GM12891 (cell line): ENCODE measurements at places on chromosomes 2 and 18.

GRCh38 chr2:144430722-144431391, 89.1 kb downstream of the ZEB2 start:
- DNase-seq: no peak

DNA sequence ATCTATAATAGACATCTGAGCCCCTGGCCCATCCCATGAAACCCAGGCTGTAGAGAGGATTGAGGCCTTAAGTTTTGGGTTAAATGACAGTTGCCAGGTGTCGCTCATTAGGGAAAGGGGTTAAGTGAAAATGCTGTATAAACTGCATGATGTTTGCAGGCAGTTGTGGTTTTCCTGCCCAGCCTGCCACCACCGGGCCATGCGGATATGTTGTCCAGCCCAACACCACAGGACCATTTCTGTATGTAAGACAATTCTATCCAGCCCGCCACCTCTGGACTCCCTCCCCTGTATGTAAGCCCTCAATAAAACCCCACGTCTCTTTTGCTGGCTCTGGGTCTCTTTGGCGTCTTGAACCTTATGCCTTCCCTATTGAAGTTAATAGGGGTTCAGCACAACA, 110.7 kb downstream of the XRCC5 start:
- no peak for DNase-seq

DNA sequence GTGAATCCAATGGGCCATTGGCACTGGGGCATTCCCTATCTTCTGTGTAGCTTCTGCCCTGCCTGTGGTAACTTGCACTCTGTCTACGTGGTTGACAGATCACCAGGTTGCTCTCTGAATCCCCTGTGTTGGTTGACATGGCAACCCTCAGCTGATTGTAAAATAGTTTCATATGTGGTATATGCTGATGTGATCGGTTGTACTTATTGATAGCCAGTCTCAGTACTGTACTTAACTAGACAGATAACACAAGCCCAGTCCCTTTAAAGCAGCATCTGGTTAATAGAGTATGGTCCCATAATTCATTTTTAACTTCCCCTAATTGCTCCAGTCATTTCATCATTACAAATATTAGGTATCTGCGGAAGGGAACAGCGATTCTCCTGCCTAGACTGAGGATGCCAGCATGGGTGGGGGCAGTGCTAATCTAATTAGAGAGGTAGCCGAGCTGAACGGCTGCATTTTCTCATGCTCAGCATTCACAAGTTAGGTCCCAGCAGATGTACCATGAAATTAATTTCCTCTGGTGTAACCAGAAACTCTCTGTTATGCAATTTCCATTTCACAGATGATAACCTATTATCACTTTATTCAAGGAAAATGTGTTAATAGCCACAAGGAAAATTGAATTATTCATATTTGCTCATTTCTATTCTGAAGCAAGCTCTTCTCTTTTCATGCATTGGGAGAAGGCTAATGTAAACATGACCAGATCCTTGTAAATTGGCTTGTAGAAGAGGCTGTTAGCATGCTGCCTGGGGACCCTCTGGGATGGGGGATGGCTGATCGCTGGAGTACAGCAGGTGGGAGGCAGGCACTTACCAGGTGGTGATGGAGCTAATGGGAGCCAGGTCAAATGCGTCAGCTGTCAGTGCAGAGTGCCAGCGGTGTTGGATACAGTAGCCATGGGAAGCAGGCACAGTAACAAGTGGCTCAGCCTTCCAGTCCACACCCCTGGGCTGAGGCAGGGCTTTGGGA, 608.3 kb downstream of the GALR1 start:
- DNase-seq: no peak

GRCh38 chr2:171669121-171669520, 18.1 kb upstream of the DYNC1I2 start:
- no peak for DNase-seq

DNA sequence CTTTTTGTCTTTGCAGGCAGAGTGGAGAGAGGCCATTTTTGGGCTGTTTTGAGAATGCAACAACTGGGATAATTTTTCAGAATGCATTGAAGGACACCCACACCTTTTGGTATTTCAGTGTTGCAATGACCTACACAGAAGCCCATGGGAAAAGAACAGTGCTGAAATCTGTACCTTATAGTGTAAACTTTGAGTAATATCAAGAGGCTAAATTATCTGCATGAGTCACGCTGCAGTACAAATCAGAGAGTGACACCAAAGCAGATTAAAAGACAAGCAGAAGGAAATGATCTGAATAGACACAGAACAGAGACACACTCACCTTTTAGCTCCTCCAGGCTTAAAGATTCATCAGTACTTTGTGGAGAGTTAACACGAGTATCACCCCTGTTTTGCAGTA, 265.3 kb downstream of the PAX3 start:
- no peak for DNase-seq

GRCh38 chr2:233901884-233902283, 15.3 kb upstream of the TRPM8 start:
- DNase-seq: no peak

DNA sequence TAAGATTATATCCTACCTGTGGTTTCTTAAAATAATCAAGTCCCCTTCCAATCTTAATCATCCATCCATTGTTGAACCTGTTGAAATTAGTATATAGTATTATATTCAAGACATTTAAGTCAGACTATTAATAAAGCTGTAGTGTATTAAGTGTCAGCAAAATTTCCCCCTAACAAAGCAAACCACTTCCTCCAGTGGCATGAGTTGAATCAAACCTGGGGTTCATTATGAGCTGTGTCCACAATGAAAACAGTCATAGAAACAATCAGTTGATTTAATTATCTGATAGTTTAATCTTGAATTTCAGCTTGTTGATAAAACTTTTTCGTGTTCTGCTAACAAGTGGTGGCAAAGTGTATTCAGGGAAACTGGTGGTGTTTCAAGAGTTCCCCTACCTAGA, 11.3 kb downstream of the MITD1 start:
- no peak for DNase-seq

- DNase-seq: no peak
Measured at GRCh38 chr18:31399306-31400032, 22.9 kb downstream of the DSG4 start.

- no peak for DNase-seq
Measured at GRCh38 chr18:8097927-8098326, 511.3 kb upstream of the RAB12 start.

- DNase-seq: no peak
Measured at GRCh38 chr2:96262306-96262705, 3.5 kb downstream of the TMEM127 start.

DNA sequence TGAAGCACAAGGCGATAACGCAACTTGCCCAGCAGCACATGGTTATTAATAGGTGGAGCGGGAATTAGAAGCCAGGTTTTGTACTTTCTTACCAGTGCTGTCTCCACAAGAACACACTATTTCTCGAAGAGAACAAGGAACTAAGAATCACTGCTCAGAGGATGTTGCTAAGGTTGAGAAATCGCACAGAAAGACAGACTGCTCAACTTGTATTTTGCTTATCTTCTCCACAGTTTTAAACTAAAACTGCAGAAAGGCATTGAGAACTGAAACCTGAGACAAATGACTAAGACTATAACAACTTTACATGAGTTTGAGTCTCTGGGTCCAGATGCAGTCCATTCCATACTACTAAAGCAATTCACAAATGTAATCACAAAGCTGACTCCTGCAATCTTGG, 6.2 kb downstream of the PRKD3 start:
- no peak for DNase-seq

DNA sequence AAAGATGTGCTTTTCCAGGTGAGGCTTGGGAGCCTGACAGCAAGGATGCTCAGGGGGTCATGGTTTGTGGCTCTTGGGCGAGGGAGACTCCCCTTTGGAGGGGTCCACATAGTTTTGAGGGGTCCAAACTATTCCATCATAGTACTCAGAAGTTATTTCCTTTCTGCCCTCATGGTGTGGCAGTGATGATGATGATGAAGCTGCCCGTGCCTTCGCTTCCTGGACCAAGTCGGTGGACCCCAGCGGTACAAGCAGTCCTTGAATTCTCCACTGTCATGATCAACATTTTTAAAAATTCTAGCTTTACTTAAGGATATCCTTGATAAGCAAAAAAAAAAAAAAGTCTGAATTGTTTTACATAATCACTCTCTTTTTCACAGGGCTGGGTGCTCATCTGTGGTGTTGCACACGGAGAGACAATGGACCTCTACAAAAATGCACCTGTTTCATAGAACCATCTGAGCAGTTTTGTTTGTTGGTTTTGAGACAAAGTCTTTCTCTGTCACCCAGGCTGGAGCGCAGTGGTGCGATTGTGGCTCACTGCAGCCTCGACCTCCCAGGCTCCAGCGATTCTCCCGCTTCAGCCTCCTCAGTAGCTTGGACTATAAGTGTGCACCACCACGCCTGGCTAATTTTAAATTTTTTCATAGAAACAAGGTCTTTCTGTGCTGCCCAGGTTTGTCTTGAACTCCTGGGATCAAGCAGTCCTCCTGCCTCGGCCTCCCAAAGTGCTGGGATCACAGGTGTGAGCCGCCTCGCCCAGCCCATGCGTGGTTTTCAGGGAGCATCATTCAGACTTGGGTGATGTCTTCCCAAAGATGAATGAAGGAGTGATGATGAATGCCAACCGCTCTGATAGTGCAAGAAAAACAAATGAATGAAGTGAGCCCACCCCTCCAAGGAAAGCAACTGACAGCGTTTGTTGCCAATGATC, 271.4 kb upstream of the HDAC4 start:
- no peak for DNase-seq

DNA sequence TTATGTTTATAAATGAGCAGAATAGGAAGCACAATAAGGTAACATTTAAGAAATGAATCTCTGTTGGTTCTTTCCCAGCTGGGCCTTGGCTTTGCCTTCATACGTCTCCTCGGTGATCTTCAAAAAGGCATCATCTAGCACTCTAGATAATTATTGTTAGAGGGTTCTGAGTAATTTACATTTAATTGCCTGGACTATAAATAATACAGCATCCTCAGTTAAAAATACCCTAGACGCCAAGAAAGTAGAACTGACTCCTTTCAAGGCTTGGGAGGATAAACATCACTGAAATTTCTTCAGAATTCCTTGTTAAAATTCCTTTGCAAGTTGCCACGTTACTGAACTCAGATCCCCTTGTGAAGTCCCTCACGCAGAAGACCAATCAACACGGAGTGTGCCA, 199.7 kb upstream of the BOD1L2 start:
- no peak for DNase-seq

DNA sequence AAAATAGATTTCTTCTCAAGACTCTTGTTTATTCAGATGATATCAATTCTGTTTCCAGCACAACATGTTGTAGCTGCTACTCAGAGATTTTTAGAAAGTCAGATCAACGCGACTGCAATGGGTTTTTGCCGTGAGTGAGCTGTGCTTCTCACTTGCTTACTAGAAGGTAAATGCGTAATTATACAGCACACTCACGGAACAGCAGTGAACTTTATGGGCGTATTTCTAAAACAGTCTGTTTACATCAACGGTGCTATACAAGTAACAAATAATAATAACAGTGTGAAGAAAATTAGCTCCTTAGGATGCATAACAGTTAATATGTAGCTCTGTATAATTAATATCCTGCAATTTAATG, 533.6 kb downstream of the RNF144A start:
- DNase-seq: no peak

- no peak for DNase-seq
Measured at GRCh38 chr2:118443596-118443995, 355.3 kb downstream of the INSIG2 start.

DNA sequence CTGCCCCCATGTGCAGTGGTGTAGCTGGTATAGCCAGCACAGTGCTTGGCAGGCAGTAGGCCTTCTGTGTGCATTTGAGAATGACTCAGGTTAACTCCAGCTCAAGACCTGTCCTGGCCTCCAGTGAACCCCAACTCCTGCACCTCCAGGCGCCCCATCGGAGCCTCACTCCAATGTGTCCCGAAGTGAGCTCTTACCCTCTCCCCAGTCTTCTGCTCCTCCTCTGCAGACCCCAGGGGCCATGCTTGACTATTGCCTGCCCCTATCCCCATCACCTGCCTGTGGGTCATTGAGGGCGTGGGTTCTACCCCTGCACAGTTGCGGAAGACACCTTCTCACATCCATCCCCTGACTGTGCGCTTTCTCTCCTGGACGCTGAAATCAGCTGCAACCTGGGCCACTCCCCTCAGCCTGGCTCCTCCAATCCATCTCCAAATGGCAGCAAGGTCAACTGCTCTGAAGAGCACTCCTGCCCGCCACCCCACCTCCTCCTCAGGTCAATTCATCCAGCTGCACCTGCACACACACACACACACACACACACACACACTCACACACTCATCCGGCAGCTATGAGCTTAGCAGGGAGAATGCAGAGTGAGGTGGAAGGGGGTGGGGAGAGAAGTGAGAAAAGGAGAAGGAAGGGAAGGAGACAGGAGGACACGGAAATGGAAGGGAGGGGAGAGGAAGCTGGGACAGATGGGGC, 130.3 kb upstream of the GLI2 start:
- no peak for DNase-seq

GRCh38 chr2:99833586-99834201, 308.7 kb downstream of the AFF3 start:
- no peak for DNase-seq

DNA sequence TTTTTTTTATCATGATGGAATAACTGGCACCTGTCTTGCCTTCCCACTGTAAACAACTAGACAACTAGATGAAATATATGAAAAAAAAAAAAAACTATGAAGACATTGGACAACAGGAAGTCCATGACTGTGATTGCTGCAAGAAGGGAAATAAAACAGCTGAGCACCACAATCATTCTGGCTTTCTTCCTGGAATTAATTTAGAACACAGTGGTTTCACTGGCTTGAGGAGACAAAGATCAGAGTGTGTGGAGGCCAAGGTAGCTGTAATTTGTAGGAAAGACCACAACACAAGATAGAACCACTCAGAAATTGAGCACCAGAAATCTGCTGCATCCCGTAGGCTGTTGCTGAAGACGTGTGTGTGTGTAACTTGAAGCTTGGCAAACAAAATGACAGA, 121.1 kb upstream of the PID1 start:
- DNase-seq: no peak

GRCh38 chr2:96175951-96176350, 30.7 kb upstream of the DUSP2 start:
- DNase-seq: no peak
